NCI-H2171 treated with DMSO at 0.1 percent for 48 hours (cell line): ENCODE measurements at places on chromosomes 1 and 21.

- no peak for DNase-seq
These were observed 14.6 kb upstream of the SLC2A1 start for GRCh38 chr1:42973286-42973685.

DNA sequence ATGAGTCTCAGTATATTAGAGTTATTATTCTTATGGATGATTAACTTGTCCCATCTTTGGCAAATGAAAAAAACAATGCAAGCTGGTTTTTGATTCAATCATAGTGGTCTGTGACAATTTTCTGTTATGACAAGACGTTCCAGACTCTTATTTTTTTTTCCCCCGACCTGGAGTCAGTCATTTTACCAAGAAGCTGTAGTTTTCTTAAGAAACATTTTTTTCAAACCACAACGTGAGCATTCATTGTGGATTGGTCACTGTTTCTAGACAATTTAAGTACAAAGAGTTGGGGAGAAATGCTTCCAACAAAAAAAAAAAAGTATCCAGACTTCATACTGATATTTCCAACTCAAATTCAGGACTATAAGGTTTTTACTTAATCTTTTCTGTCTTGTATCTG lies 8.0 kb upstream of the ANGPTL3 start:
- no peak for DNase-seq

DNA sequence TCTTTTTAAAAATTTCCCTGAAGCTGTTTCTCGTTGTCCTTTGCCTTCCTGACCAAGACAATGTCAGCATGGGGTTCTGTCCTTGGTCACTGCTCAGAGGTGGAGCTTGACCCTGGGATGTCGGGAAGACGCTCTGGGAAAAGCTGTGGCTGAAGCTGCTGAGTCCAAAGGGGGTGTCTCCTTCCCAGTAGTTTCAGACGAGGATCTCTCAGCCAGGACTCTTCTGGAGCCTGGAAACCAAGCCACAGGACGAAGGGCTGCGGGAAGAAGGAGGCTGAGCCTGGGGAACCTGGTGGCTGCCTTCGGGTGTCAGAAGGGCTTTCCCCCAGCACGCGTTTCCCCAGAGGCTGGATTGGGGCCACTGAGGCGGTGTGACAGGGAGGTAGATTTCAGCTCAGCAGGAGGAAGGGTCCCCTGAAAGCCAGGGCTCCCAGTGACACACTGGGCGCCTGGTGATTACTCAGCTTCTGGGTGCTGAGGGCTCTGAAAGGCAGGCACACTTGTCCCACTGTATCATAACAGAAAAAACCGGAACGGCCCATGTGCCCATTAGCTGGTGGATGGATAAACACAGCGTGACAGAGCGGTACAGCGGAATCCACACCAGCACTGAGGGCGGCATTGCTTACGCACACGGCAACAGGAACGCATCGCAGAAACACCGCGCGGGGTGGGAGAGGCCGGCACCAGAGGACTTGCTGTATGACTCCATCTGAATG lies 5.0 kb upstream of the KRTAP12-1 start:
- DNase-seq: peak; percentile 74

GRCh38 chr21:45257673-45258341 lies 29.9 kb downstream of the POFUT2 start:
- no peak for DNase-seq

DNA sequence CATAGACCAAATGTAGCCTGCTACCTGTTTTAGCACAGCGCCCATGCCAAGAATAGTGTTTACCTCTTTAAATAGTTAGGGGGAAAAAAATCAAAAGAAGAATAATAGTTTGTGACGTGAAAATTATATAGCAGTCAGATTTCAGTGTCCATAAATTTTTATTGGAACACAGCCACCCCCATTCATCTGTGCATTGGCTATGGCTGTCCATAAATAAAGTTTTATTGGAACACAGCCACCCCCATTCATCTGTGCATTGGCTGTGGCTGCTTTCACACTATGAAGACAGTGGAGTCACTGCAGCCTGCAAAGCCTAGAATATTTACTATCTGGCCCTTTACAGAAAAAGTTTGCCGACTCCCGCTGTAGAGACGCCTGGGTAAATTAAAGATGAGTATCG lies 20.9 kb downstream of the EPHX1 start:
- no peak for DNase-seq
